ENCODE measurements at places on chromosomes 13 and 19.

DNA sequence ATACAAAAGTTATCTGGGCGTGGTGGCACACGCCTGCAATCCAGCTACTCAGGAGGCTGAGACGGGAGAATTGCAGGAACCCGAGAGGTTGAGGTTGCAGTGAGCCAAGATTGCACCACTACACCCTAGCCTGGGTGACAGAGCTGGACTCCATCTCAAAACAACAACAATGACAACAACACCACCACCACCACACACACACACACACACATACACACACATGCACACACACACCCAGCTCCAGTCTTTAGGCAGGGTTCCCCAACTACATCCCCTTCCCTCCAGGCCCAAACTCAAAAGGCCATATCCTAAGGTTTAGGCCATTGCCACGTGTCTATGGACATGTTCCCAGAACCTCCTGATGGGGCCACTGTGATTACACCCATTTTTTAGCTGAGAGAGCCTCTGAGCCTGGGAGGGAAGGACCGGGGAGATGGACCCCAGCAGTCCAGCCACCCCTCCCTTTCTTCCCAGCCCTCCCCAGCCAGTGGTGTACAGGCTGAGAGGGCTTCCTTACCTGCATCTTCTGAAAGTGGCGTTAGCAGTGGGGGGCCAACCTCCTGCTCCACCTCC is 9.0 kb upstream of the DMWD start:
- no peak for DNase-seq

DNA sequence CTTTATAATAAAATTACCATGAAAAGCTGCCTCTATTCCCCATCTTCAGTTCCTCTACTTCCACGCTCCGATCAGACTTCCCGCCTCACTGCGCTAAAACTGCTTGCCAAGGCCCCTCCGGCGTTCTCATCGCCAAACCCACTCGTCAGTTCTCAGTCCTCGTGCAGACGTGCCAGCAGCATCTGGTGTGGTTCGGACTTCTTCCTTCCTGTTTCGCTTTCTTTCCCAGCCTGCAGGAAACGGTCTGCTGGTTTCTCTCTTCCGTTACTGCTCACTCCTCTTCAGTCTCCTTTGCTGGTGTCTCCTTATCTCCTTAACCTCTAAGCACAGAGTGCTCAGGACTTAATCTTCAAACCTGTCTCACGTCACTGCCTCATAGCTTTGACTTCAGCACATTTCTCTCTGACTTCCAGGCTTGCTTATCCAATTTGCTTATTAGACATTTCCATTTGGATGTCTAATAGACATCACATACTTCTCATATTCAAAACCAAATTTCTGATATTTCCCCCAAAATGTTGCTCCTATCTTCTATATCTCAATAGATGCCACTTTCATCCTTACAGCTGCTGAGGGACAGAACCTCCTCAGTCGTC is 40.3 kb downstream of the RCBTB2 start:
- no peak for DNase-seq

GRCh38 chr13:113421673-113422270 is 31.5 kb downstream of the ADPRHL1 start:
- no peak for DNase-seq

GRCh38 chr13:104785952-104786351 is 1719.7 kb upstream of the SLC10A2 start:
- DNase-seq = no peak

- DNase-seq = no peak
Measured at GRCh38 chr13:81874253-81874652, 1533.3 kb upstream of the SPRY2 start.

- DNase-seq = no peak
Measured at GRCh38 chr13:44050450-44051063, 170.9 kb downstream of the LACC1 start.

GRCh38 chr13:35711909-35712308 is 235.4 kb upstream of the MAB21L1 start:
- no peak for DNase-seq

GRCh38 chr19:51689751-51690453 is 3.2 kb upstream of the SPACA6 start:
- DNase-seq = no peak

DNA sequence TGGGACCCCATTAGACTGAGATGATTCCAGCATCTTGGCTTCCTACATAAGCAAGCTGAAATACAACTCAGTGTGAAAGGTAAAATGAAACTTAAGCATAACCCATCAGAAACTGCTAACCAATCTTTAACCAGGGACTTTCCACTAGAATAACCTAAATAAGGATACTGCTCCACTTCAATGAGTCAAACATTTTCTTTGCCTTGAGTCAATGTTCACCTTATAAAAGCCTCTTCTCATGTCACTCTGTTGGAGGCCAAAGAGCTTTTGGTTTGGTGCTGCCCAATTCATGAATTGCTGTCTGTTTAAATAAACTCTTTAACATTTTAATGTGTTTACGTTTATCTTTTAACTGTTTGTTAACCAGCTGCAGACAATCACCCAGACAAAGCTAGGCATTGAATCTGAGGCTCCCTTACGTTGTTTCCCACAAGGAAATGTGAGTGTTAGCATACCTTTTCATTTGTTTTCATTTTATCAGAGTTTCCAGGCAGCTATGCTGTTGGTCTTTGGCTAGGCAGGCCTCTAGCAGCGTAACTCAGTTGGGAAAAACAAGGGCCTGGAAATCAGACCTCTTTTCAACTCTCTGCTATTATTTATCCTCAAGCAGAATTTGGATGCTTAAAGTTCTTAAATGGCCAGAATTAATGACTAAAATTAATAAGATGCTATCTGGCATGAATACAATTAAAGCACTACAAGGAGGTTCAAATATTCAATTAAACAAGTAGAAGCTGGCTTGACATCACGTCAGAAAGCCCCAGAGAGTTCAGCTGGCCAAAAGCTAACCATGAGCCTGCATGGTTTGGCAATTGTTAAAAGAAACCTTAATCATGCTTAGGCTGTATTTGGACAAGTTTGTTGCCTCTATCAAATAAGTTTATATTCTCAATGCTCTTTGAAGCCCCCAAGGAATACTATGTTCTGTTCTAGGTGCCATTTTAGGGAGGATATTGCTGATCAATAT is 200.2 kb downstream of the DCLK1 start:
- no peak for DNase-seq

DNA sequence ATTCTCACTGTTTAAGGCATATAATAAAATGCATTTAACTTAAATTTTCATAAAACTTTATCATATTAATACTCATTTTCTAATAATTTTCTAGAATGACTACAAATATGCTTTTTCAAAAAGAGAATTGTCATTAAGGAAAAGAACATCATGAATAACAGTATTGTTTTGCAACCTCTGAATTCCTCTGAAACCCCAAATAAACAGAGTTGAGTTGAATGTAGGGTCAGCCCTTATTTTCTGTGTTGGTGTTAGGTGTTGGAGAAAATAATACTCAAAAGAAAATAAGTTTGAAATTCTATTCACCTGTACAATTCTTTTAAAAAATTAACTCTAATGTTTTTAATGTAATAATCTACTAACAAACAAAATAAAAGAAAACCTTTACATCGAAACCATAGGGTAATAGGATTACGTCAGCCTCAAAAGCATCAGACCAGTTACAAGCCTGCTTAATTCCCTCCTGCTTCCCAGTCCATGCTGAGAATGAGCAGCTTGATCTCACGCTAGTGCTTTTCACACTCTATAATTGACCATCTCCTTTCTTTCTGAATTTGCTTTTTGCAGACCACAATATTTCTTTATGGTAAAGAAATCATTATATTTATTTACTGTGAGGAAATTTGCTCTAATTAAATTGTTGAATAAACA is 160.9 kb downstream of the PCDH9 start:
- no peak for DNase-seq

DNA sequence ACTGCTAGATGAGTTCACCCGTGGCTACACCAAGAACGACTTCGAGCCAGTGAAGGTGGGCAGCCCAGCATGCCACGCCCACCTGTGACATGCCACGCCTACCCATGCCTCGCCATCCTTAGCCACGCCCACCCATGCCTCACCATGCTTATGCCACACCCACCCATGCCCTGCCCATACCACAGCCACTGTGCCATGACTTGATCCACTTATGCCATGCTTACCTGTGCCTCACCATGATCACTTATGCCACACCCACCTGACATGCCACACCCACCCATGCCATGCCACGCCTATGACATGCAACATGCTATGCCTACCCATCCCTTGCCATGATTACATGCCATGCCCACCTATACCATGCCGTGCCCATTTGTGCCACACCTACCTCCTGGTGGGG is 12.9 kb upstream of the USE1 start:
- no peak for DNase-seq

DNA sequence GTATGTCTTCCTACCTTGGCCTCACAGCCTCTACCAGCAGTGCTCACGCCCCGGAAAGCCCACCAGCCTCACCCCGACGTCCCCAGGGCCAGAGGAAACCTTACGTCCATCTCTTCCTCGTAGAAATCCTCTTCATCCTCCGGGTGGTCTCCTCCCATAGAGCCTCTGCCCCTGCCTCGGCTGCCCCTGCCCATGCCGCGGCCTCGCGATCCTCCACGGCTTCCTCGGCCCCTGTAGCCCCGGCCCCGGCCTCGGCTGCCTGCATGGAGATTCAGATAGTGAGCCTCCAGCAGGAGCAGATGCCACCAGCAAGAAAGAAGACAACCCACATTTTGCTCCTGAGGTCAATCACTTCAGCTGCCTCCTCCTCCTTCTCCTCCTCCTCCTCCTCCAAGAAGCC is 27.3 kb downstream of the ZC3H4 start:
- no peak for DNase-seq

GRCh38 chr19:49923055-49924003 is 5.7 kb upstream of the ATF5 start:
- DNase-seq = no peak

DNA sequence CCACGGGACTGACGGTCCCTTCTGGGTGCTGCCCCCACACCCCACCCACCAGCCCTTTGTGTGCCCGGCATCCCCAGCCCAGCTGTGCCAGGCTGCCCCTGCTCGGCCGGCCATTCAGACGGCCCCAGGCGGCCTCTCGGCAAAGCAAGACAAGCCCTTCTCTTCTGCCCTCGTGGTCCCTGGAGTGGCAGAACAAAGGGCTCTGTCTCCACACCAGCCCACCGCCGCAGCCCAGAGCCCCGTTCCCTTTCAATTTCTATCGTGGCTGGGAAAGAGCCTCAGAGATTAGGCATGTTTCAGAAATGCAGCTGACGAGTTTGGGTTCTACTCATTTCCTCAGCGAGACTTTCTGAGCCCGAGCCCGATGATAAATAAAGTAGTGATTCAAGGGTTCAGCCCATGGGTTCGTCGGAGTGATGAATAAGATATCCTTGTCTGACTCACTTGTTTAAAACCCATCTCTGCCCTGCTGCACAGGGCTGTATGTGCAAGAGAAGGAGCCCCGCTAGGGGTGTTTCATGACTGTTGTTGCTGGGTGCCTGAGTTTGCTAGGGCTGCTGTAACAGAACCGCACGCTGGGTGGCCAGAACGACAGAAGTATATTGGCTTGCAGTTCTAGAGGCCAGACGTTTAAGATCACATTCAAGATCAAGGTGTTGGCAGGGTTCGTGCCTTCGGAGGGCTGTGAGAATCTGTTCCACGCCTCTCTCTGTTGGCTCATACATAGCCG is 4.3 kb downstream of the MYO9B start:
- DNase-seq = no peak

GRCh38 chr13:25529425-25529824 is 157.7 kb downstream of the ATP8A2 start:
- no peak for DNase-seq
